ENCODE measurements at places on chromosomes 5 and 9.

- DNase-seq = no peak
Measured at GRCh38 chr9:93480728-93481324, 27.4 kb upstream of the FAM120AOS start.

- DNase-seq = no peak
Measured at GRCh38 chr9:129252937-129253802, 75.1 kb upstream of the IER5L start.

DNA sequence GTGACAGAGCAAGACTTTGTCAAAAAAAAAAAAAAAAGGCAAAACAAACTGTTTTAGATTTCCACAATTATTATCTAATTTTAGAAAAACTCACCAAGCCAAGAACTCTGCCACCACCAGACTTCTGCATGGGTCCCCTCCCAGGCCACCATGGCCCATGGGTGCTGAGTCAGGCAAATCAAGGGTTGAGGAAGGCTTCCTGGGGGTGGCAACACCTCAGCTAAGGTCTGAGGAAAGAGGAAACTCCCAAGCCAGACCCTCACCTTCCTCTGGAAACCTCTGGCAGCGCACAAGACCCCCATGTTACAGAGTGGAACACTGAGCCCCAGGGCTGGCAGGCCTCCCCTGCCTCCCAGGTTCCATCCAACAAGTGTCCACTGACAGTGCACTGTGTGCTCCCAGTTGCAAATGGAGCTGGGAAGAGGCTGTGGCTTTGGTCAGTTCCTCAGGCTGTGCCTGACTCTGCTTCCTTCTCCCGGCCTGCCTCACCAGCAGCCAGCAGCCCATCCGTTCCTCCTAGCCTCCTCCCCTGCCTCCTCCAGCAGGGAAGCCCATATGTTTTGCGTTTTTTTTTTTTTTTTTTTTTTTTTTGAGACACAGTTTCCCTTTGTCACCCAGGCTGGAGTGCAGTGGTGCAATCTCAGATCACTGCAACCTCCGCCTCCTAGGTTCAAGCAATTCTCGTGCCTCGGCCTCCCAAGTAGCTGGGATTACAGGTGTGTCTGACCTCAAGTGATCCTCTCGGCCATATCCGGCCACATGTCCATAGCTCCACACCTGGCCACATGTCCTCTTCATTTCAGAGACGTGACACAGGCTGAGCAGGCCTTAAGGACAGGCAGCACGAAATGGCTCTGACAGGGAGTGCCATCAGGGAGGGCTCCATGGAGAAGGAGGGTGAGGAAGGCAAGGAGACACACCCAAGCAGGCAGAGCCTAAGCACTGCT is 3.5 kb upstream of the SUSD3 start:
- DNase-seq = no peak

- no peak for DNase-seq
Measured at GRCh38 chr5:145204743-145205142, 630.4 kb downstream of the PRELID2 start.

GRCh38 chr5:34652914-34653313 is 3.2 kb upstream of the RAI14 start:
- DNase-seq = no peak

- no peak for DNase-seq
Measured at GRCh38 chr9:34321451-34321850, 7.6 kb downstream of the KIF24 start.

- DNase-seq = no peak
Measured at GRCh38 chr9:72882117-72882775, 70.6 kb downstream of the ALDH1A1 start.

GRCh38 chr9:137319011-137319738 is 17.1 kb upstream of the NRARP start:
- DNase-seq = no peak

DNA sequence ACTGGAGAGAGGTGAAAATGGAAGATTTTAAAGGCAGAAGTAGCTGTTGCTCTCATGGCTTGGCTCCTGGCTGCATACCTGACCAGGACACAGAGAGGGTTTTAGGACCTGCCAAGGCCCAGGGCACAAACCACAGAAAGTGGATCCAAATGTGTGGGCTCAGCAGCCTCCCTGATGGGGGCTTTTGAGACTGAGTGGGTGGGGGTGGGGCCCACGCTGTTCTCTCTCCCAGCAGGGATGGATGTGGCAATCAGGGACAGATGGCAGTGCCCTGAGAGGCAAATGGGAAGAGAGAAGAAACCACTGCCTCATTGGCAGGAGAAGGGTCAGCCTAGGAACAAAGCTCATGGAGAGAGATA is 34.9 kb upstream of the TIFAB start:
- DNase-seq = no peak

DNA sequence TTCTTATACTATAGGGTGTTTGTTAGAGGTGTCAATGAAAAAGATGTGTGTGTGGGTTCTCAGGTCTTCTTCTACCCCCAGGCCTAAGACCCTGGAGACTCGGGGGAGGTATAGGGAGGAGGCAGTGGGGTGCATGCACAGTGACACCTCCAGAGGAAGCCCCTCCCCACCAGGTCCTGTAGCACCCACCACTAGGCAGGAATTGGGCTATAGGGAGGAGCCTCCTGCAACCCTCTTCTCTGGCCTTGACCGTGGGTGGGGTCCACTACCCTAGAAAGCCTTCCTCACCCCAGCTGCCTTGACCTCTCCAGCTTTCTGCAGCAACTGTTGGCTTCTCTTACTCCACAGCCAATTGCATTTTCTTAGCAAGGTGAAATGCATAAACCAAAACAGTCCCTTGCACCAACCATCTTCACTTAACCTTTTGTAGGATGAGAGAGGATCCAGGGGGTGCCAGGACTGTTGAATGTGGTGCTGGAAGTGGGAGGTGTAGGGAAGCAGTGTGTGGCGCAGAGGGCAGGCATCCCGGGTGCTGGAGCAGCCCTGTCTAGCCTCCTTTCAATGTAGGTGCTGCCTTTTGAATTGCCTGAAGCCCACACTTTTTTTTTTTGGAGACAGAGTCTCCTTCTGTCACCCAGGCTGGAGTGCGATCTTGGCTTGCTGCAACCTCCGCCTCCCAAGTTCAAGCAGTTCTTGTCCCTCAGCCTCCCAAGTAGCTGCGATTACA is 128.5 kb downstream of the RGS3 start:
- no peak for DNase-seq

GRCh38 chr5:66595756-66596635 is at the start of gene MAST4:
Gene MAST4 (plus strand): TSS chr5:66596393. CDS start chr5:66596656, 263 bp downstream.
- DNase-seq = no peak

DNA sequence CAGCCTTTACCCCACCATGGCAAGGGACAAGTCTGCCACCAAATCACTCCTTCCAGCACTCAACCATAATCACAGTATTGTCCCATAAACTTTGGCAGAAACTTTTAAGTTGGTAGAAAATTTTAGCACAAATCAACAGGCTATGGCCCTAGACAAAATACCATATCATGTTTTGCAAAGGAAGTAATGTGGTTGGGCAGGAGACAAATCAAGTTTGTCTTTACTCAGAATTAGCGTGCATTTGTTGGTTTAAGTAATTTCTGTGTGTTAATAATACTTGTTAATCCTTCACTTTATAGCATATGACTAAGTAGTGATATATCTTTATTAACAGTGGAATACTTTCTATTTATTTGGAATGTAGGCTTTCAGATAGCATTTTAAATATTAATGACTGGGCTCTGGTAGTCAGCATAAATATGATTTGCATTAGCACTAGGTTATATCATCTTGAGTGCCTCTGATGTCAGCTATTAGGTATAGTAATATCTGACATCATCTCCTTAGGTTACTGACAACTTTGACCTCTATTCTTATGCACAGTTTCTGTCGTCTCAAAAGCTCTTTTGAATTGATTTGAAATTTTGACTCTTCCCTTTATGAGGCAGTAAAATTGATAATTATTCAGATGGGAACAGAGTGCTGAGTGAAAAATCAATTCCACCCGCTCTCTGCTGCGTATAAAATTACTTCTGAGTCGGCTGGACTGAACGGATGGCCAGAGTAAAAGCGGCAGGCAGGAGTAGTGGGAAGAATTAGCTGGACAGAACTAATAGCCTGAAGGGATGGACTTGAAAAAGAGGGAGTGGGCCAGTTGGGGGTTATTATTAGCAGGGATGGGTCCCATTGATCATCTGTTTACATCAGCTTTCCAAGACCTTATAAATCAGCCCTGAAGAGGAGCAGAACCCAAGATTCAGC is 40.1 kb upstream of the TLX3 start:
- no peak for DNase-seq

GRCh38 chr9:122125509-122126330 is 32.6 kb upstream of the TTLL11 start:
- DNase-seq = no peak

- DNase-seq = no peak
Measured at GRCh38 chr5:8751971-8752370, 793.9 kb downstream of the SEMA5A start.

GRCh38 chr9:97772145-97772544 is 75.0 kb upstream of the XPA start:
- DNase-seq = no peak

DNA sequence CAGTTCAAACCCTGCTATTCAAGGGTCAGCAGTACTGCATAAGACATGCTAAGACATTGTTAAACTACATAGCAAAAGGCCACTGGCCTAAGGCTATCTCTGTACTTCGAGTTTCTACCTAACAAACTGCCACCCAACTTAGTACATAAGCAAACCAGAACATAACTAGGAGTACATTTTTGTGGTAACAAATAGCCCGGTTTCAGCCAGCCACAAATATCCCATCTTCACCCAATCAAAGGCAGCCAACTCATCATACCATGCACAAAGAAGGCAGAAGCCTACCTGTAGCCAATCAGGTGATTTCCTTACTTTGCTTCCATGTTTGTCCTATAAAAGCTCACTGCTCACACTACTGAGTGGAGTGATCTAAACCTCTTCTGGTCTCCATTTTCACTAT is 201.4 kb downstream of the SMARCA2 start:
- DNase-seq = no peak

GRCh38 chr9:121394292-121394691 is 24.2 kb upstream of the STOM start:
- DNase-seq = no peak

DNA sequence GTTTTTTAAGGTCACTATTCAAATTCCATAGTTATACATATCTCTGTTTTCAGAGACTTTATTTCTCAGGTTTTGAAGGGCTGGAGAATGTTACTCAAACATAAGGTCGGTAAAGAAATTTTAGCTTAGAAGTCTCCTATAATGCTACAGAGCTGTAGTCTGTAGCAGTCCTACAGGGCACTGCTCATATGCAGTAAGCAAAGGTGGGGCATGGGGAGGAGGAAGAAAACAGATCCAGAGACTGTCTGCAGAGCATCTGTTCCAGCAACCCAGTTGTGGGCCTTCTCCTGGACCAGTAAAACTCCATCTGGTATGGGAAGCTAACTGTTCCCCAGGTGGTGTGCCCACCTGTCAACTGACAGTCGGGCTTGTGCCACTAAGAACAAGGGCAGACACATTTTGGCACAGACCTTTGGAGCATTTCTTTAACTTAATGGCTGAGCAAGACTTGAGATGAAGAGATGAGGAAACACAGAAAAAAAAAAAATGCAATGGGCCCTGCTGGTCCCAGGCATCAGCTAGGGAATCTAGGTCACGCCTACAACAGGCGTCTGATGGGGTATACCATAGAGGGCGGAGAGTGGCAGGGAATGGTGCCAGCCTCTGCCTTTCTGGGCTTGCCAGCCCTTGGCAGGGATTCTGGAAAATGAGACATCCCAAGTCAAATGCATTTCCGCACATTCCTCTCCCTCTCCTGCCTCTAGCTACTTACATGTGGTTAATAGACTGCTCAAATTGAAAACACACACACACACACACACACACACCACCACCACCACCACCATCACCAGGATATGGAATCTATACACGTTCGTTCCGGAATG is 218.9 kb downstream of the ARL15 start:
- DNase-seq = no peak

GRCh38 chr9:16329671-16330113 is 540.8 kb downstream of the BNC2 start:
- no peak for DNase-seq

DNA sequence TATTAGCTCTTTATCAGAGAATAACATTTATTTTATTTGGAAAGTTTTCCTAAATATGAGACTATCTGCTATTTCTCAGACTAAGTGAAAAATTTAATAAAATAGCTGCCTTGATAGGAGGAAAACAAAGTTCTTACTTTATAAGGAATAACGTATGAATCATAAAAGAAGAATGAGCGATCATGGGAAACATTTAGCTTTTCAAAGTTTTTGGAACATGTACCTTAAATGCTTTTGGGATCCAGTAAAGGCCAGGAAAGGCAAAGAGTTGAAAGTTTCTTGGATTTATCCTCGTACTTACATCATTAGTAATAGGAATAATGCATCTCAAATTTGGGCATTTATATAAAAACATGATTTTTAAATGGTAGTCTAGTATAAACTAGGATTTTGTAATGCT is 19.4 kb downstream of the OGN start:
- no peak for DNase-seq

DNA sequence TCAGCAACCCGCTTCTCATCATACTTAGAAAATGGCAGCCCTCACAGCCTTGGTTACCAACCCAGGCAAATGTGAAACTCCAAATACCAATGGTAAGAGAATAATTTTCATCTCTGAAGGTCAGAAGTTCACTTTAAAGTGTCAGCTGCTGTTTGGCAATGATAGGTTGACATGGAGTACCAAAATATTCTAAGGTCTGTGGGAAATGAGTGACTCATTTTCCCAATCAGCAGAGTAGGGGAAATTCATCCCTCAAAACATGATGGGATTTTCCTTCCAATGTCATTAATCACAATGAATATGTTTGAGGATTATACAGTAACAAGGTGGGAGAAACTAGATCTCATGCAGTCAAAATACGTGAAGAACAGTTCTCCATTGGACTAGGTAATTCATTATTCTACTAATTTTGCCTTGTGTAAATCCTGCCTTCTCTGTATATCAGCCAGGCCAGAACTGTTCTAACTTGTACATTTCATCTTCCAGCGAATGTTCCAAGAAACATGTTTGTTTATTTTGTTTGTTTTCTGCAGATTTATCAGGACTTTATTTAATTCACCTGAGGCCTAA is 53.1 kb upstream of the ERBIN start:
- DNase-seq = no peak

DNA sequence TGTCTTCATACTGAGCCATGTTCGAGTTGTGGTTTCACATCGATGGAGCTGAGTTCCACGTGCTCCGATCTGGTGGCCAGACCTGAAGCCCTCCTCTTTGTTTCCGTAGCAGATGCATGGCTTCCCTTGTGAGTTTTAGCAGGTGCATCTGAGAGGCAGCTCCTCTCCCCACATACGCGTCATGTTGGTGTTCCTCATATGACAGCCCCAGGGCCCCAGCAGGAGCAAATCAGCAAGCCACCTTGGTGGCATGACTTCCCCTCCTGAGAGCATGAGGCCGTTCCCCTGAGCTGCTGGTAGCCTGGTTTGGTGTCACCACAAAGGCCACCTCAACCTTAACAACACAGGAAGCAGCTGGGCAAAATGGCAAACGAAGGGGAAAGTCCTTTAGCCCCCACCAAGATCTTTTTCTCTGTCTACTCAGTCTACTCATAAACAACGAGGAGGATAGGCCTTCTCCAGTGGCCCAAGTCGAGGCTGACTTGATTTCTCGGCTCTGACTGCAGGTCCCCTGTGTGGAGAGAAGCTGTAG is 5.9 kb downstream of the CYFIP2 start:
- no peak for DNase-seq

GRCh38 chr9:134186471-134187109 is 22.2 kb upstream of the RNU6ATAC start:
- DNase-seq = no peak

Measured in cortex of kidney (tissue), 1 donor.